ENCODE measurements at places on chromosomes 3 and 15.

DNA sequence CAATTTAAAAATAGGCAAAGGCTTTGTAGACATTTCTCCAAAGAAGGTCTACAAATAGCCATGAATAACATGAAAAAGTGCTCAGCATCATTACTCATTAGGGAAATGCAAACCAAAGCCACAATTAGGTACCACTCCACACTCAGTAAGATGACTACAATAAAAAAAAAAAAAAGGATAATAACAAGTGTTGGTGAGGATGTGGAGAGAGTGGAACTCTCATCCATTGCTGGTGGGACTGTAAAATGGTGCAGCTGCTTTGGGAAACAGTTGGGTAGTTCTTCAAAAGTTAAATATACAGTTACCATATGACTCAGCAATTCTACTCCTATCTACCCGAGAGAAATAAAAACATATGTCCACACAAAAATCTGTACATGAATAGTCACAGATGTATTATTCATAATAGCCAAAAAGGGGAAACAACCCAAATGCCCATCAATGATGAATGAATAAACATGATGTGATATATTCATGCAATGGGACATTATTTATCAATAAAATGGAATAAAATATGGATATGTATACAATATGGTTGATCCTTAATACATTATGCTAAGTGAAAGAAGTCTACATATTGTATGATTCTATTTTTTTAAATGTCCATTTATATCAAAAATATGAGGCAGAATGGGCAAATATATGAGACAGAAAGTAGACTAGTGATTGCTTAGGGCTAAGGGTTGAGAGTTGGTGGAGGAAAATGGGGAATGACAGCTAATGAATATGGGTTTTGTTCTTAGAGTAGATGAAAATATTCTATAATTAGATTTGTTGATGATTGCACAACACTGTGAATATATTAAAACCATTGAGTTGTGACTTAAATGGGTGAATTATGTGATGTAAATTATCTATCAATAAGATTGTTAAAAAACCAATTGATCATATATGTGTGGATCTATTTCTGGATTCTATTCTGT lies 66.1 kb upstream of the SMAD3 start:
- DNase-seq: no peak

DNA sequence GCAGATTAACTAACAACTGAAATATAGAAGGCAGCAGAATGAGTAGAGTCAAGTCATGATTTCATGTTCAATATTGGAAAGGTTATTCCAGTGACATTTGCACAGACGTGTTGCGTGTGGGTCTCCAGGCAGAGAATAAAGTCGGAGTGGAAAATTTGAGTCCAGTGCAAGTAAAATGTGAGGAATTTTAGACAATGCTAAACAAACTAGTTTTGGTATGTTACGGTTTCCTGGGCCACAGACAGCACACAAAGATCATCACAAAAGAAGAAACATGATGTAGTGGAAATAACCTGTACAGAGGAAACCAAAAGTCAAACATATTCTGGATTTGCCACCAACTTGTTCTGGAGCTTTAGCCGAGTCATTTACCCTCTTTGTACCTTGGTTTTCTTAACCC lies 367 bp downstream of the OR4F6 start:
- no peak for DNase-seq

DNA sequence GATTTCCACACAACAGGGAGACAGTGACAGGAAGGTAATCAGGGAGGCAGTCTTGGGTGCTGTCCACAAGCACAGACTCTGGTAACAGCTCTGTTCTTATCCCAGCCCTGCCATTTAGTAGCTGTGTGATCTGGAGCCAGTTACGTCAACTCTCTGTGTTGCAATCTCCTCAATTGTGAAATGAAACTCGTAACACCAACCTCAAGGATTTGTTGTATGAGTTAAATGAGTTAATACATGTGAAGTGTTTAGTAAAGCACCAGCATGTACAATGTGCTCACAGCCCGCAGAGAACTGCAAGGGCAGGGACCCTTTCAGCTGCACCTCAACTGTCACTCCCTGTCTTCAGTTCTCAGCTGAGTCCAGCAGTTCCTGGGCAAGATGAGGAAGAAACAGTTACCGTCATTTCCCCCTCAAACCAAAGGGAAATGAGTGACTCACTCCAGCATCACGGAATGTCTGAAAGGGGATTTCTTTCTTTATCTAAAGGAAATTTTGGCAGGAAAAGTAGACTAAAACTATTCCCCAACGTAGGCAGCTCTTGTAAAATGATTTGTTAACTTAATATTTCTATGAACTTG lies 39.9 kb upstream of the MB21D2 start:
- DNase-seq: peak; percentile 17

DNA sequence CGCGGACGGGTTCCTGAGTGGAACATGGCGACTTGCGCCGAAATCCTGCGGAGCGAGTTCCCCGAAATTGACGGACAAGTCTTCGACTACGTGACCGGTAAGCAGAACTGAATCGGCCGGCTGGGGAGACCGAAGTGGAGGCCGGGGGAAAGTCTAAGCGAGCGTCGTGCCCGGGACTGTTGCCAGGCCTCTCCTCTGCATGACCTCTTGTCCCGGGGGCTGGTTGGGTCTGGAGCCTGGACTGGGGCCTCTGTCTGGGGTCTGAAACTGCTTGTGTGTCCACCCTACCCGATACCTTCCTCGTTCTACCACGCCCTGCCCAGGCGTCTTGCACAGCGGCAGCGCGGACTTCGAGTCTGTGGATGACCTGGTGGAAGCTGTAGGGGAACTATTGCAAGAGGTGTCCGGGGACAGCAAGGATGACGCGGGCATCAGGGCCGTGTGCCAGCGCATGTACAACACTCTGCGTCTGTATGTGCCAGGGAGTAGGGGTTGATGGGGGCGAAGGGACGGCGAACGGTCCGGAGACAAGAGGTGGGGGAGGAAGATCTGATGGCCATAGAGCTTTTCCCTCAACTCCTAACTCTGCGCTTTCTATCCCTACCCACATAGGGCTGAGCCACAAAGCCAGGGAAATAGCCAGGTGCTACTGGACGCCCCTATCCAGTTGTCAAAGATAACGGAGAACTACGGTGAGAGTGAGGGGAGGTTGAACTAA lies at the start of gene ABCF3:
Gene ABCF3, plus strand, starts transcription at position 16 of the 718 bp plus-strand sequence. Its CDS starts 9 bp downstream, at position 25.
- DNase-seq: peak; percentile 37

GRCh38 chr3:17039594-17039993 lies 154.8 kb downstream of the PLCL2 start:
- no peak for DNase-seq

DNA sequence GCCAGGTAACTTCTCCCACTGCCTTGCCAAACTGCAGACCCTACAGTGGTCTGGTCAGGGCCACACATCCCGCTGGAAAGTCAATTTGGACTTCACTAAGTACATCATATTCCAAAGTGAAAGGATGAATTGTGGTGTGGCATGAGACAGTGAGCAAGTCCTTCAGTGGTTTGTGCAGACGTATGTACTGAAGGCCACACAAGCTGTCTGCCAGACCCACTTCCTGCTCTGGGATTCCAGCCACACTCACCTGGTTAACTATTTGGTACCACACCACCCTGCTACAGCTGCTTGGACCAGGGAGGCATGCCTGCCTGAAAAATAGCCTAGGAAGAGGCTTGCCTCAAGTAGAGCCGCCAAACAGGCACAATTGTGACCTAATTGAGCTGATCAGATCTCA lies 94.1 kb upstream of the STRIT1 start:
- no peak for DNase-seq

DNA sequence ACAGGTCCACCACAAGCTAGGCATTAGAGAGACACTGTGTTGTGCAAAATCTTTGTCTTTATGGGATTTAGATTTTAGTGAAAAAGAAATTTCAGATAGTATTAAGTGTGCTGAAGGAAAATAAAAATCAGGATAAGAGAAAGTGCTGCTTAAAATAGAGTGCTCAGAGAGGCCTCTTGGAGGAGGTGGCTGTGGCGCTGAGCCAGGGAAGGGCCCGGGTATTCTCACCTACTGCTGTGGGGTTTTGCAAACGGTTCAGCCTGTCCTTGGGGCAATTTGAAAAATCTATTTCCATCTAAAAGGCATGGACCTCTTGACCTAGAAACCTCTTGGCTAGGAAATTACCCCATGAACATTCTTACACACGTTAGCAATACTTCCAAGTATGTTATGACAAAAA lies 267.7 kb downstream of the TJP1 start:
- DNase-seq: no peak

DNA sequence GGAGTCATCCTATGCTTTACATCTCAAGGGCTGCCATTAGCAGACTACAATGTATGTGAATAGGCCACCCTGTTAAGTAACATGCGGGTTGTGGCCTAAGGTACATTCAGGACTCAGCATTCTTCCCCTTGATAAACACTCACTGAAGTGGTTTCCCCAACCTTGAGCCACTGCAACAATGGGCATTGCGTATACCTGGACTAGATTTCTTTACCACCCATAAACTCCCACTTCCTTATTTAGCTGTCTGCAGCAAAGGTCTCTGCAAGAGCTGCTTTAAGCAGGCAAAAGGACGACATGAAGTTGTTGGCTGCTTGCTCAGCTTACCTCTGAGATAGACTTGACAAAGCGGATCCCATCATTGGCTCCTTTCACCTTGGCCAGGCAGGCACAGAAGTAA lies 16.2 kb downstream of the FYCO1 start:
- DNase-seq: no peak

GRCh38 chr15:47682661-47683060 lies 34.6 kb upstream of the SEMA6D start:
- DNase-seq: no peak

GRCh38 chr3:157501863-157502262 lies 1.4 kb downstream of the VEPH1 start:
- DNase-seq: no peak

DNA sequence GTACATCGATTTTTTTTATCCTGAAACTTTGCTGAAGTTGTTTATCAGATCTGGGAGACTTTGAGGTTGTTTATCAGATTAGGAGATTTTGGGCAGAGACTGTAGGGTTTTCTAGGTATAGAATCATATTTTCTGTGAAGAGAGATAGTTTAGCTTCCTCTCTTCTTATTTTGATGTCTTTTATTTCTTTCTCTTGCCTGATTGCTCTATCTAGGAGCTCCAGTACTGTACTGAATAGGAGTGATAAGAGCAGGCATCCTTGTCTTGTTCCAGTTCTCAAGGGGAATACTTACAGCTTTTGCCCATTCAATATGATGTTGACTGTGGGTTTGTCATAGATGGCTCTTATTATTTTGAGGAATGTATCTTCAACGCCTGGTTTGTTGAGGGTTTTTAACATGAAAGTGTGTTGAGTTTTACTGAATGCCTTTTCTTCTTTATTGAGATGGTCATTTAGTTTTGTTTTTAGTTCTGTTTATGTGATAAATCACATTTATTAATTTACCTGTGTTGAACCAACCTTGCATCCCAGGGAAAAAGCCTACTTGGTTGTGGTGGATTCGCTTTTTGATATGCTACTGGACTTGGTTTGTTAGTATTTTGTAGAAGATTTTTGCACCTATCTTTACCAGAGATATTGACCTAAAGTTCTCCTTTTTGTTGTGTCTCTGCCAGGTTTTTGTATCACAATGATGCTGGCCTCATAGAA lies 14.9 kb upstream of the DNAAF4 start:
- no peak for DNase-seq

DNA sequence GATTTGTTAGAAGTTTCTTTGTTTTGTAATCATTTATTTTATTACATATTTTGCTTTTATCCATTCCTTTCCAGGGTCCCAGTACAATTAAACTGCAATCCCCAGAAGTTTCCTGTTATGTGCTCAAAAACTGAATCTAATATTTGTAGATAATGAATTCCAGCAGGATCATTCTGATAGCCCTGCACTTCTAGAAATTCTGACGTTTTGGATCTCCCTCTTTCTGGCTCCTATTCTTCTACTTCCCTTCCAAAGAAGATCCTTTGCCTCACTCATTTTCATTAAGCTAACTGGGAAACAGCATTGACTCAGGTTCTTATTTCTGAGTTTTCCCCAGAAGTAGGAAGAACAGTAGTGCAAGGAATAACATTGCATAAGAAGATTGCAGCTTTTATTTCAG lies 9.9 kb downstream of the P3H2 start:
- DNase-seq: no peak

DNA sequence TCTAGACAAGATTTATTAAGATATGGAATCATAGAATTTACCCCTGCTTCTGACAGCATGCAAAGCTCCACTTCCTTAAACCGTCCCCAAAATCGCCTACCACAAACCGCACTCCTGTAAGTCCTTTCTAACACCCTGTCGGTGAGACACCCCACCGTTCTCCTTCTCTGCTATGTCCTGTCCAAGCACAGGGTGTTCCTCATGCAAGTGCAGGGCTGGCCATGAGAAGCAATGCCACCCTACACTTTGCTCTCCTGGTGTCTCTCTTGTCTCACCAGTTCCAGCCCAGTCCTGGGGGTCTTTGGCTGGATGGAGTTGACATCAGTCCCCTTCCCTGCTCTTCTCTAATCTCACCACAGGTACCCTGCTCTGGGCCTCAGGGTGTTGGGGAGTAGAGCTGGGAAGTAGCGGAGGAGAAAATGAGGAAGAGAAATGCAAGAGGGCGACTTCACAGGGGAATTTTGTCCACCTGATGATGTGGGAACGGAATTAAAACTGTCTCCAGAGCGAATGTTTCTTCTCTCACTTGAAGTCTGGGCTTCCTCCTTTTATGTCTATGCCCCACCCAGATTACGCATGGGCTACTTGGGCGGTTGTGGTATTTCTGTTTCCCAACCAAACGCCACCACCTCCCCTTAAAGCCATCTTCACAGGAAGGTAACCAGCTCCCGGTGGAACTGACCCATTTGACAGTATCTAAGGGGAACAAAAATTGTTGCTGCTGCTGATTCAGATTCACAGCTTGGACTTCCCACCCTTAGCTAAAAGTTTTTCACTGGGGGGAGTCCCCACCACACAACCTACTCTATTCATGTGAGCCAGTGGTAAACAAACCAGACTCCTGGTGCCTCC lies 49.9 kb downstream of the CASR start:
- peak; percentile 10 for DNase-seq

- DNase-seq: peak; percentile 76
Measured at GRCh38 chr3:53254509-53255422, 1.1 kb downstream of the TKT start.

DNA sequence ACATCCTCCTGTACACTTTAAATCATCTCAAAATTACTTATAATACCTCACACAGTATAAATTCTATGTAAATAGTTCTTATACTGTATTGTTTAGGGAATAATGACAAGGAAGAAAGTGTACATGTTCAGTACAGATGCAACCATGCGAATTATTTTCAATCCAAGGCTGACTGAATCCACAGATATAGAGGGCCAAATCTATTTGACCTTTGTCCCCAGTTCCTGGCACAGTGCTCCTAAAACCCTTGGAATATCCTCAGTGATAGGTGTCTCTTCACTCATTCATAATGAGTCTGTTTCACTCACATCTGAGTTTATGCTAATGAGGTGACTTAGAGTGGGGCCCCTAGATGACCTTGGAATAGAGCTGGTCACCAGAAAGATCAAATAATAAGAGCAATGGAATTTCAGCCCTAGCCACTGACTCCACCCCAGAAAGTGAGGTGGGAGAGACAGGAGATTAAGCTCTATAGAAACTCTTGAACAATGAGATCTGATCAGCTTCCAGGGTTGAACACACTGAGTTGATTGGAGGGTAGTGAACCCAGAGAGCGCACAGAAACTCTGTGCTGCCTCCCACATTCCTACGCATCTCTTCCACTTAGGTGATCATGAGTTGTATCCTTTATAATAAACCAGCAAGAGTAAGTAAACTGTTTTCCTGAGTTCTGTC lies 65.3 kb downstream of the ADAM10 start:
- DNase-seq: no peak

GRCh38 chr15:31130576-31131237 lies 29.2 kb upstream of the TRPM1 start:
- no peak for DNase-seq

GRCh38 chr3:31562525-31562924 lies 29.8 kb downstream of the STT3B start:
- peak; percentile 48 for DNase-seq

Measured in activated CD4-positive, alpha-beta T cell treated with anti-CD3 and anti-CD28 coated beads for 48 hours (primary cell).